NCI-H510A (cell line): ENCODE measurements at places on chromosomes 11 and 22.
A peak's percentile ranks its signal among the peaks of the same experiment; 100 is the strongest.

DNA sequence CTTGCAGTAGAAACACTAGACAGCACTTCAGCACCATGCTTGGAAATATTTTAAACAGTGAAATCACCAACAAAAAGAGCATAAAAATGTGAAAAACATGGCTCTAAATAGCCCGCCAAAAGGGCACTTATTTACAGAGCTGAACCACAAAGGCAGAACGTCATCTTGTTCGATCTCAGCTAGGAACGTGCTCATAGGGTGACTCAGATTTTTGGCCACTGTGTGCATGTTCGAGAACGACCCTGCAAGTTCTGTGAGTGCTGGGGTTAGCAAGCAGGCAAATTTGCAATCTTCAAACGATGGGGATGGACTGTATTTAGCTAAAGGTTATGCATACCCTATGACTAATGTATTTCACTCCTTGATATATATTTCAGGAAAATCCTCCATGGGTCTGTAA is 30.6 kb downstream of the OR2AT4 start:
- DNase-seq, result no peak

DNA sequence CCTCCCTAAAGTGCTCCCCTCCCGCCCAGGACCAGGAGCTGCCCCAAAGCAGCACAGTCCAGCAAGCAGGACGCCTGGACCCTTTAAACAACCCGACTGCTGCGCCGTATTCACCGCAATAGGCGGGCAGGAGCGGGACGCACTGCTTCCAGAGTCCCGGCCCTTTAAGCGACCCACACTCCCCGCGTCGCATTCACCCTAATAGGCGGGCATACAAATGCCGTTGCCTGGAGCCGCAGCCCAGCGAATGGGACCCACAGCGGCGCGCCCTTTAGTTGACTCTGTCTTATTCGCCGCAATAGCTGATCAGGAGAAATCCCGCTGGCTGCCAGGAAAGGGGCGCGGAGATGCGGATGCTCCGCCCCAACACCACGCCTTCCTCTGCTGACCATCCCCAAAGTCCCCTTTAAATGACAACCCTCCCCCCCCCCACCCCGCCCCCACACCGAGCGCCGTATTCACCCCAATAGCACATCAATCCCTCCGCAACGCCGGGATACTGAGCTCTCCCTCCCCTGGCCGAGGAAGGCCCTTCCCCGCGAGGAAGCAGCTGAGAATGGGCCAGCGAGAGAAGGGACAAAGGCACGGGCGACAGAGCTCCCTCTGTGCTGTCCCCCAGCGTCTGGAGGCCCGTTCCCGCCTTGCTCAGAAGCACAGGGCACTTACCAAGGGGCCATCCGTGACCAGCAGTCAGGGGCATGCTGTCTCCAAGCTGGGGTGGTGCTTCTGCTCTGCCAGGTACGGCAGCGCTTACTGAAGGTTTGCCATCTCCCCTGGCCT is 4.7 kb downstream of the OSBPL5 start:
- no peak for DNase-seq

DNA sequence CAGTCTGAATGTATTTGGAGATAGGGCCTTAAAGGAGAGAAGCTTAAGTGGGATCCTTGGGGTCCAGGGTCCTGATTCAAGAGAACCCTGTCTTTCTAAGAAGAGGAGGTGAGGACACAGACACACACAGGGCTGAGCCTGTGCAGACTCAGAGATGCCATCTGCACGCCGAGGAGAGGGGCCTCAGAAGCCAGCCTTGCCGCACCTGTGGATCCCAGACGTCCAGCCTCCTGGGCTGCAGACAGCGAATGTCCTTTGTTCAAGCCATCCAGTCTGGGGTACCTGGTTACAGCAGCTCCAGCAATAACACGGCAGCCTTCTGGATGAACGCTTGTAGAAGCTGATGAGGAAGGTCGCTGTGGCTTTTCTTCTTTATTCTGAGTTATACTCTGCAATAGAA is 1086.1 kb downstream of the BRD1 start:
- no peak for DNase-seq

- no peak for DNase-seq
Observed at GRCh38 chr22:25976356-25976755, 192.9 kb upstream of the SEZ6L start.

DNA sequence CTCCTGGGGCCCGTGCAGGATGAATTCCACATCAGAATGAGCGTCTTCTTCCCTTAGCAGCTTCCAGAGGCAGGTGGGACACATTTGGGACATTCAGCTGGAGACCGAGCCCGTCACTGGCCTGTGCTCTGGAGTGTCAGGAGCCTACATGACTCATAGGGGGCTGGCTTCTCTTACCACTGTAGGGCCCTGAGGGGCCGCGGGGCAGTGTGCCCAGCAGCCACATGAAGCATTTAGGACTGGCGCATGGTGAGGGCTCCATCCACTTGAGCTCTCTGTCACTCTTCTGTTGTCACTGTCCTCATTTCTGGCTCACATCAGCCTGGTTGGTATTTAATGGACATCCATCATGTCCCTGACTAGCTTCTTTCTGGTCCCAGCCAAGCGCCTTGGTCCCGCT is 38.0 kb upstream of the TEF start:
- DNase-seq, result no peak

DNA sequence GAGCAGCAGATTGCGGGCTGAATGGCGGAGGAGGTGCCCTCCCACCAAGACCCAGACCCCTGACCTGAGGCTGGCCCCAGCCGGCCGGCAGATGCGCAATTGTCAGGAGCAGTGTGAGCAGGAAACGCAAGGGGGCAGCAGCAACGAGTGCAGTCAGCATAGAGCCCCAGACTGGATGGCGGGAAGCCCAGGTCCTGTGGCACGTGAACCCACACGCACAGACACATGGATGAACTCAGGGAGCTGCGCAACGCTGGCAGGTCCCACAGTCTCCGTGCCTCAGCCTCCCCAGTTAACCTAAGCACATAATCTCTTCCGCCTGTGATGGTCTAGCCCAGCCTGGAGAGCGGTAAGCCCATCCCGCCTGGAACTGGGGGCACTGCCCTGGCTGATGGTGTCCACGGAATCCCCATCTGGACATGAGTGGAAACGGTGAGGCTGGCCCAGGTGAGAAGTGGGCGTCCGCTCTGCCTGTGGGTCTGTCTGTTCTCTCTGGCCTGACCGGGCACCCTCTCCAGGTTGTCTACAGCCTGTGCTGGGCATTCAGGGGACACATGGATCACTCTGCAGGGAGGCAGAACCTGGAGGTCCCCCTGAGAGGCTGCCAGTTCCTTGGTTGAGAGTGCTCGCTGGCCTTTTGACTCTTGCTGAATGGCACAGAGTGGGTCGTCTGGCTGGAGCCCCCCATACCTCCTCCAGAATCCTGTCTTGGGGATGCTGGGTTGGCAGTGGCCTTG is 626 bp upstream of the TBX10 start:
- DNase-seq, result peak; percentile 25

- no peak for DNase-seq
Observed at GRCh38 chr11:74090701-74091100, 80.1 kb downstream of the C2CD3 start.

DNA sequence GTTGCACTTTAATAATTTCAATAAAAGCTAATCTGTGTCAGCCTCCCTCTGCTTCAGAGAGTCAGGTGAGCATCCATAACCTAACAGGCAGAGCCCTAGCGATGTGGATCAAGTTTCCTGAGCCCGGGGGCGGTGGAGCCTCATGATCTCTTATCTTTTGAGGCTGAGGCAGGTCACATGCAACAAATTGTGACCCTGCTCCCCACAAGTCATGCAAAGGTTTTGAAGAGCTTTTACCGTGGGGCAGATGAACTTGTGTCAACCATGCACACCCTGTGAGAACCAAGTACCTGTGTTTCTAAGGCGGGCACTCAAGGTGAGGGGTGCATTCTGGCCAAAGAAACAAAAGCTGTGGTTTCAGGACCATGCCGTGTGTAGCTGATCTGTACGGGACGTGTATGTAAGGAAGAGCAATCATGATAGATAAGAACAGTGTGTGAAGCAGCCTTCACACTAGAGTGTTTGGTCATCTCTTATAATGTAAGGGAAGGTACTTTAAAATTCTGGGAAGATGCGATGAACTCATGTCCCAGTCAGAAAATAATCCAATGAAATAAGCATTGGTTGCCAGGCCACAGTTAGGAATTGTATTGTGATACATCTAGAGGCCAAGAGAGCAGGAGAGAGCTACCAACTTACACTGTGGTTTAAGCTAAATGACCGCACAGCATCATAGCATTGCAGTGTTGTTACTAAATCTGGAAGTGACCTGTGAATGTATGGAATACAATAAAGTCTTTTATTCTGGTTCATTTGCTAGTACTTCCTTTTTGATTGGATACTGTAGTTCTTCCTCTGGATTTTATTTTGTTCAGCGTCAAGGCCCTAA is 49.8 kb downstream of the DKK3 start:
- DNase-seq, result no peak

GRCh38 chr22:50030297-50031188 is 18.0 kb upstream of the IL17REL start:
- peak; percentile 58 for DNase-seq

- no peak for DNase-seq
Observed at GRCh38 chr22:46569055-46569847, 31.8 kb upstream of the CELSR1 start.

DNA sequence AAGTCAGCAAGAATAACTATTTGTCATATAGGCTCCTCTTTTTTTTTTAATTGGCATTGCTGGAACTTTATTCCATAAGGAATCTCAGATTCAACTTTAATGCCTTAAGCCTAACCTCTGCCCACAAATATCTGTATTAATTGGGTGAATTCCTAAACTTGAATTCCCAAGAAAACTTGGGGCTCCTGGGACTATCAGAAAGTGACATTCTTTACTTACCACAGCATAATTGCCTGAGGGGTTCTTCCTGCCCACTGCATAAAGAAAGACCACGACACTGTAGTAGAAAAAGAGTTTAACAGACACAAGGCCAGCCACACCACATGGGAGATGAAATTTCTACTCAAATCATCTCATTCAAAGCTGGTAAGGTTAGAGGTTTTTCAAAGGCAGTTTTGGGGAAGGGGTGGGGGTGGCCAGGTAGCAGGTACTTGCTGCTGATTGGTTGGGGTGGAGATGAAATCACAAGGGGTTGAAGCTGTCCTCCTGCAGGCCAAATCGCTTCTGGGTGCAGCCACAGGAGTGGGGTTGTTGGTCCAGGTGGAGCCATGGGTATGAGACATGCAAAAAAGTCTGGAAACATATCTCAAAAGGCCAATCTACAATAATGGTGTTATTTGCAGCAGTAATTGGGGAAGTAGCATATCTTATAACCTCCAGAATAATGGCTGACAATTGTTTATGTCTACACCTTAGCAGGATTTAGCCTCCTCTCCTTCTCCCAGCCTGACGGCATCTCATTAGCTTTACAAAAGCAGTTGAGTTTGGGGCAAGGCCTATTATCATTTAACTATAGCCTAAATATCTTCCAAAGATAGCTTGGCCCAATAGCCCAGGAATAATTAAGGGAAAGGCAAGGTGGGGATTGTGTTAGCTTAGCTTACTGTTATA is 4.8 kb upstream of the NLRP10 start:
- no peak for DNase-seq

DNA sequence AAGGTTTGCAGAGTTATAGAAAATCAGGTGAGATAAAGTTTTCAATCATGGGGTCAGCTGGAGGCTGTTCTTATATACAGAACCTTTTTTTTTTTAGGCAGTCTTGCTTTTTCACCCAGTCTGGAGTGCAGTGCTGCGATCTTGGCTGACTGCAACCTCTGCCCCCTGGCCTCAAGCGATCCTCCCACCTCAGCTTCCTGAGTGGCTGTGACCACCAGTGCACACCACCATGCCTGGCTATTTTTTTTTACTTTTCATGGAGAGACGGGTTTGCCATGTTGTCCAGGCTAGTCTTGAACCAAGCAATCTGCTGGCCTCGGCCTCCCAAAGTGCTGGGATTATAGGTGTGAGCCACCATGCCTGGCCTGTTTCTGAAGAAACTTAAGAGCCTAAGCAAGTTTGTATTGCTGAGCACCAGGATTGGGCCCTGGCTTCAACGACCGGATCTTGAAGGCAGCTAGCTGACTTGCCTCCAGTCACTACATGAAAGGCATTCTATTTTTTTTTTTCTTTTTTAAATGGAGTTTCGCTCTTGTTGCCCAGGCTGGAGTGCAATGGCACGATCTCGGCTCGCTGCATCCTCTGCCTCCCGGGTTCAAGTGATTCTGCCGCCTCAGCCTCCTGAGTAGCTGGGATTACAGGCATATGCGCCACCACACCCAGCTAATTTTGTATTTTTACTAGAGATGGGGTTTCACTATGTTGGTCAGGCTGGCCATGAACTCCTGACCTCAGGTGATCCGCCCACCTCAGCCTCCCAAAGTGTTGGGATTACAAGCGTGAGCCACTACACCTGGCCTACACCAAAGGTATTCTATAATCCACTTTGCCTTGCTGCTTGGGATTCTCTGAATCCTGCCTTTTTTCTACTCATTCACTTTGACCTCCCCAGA is 7.6 kb downstream of the XBP1 start:
- no peak for DNase-seq

DNA sequence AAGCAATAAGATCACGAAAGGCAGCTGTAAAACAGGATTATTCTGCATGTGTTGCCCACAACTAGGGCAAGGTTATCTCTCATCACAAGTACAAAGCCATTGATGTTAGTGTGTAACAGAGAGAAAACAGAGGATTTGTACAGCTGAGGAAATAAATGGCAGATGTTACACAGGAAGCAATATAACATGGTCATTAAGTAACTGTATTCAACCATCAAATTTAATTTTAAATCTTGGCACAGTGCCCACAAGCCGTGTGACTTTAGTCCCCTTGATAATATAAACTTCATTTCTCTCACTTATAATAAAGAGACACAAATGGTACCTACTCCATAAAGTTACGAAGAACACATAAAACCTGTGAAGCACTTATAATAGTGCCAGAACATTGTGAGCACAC is 17.3 kb downstream of the OR51E2 start:
- peak; percentile 59 for DNase-seq

GRCh38 chr22:49884503-49885260 is 31.0 kb downstream of the ZBED4 start:
- no peak for DNase-seq

DNA sequence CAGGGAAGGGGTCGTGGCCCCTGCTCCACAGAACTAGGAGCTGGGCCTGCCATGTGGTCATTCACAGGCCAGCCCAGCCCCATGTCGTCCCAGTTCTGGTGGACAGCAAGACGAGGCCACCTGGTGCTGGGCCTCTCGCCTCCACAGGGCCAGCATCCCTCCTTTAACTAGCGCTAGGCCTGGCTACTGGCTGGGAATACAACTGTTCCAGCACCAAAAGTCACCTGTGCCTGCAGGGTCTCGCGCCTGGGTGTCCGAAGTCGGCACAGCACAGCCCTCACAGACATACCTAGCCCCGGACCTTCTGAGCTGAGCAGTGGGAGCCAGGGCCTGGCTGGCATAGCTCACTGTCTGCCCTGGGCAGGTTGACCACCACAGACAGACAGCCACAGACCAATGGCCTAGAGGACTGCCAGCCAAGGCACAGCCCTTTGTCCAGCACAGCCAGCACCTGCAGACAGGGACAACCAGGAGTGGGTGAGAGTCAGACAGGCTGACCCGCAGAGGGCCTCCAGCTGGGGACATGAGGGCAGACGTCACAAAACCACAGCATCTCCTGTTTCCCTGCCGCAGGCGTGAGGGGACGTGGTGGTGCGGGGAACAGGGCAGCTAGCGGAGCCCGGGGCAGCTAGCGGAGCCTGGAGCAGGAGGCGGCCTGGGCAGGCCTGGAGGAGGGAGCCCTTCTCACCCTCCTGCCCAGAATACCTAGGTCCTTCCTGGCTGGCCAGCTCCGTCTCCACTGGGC is 27.2 kb upstream of the TH start:
- no peak for DNase-seq

- DNase-seq, result no peak
Observed at GRCh38 chr11:33801821-33802193, 27.5 kb upstream of the FBXO3 start.
